ENCODE measurements at places on chromosomes 12 and 14.

GRCh38 chr12:78146365-78146772 is 315.7 kb downstream of the NAV3 start:
- no peak for DNase-seq

DNA sequence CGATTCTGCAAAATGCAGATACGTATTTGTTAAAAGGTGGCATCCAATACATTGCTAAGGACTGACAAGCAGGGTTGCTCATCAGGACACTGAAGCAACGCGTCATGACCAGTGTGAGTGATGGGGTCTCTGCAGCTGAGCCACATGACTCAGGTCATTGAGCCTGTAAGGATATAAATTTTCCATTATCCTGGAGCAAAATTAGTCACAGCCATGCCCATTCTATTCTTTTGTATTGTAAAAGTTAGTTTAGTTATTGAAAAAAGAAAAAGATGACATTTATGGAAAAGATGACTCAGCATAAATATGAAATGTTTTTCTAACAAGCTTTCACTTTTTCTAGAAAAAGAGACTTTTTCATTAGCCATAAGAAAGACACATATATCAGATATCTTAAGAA is 268.0 kb upstream of the TMEM132C start:
- DNase-seq: no peak

DNA sequence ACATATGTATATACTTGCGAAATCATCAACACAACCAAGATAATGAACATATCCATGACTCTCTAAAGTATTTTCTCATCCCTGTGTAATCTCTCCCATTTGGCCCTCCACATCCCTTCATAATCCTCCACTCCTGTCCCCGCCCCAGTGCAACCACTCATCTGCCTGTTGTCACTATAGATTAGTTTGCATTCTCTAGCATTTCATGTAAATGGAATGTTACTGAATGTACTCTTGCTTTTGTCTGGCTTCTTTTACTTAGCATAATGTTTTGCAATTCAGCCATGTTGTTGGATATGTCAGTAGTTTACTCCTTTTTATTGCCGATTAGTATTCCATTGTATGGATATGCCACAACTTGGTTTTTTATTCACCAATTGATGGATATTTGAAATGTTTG is 99.1 kb downstream of the BICD1 start:
- no peak for DNase-seq

DNA sequence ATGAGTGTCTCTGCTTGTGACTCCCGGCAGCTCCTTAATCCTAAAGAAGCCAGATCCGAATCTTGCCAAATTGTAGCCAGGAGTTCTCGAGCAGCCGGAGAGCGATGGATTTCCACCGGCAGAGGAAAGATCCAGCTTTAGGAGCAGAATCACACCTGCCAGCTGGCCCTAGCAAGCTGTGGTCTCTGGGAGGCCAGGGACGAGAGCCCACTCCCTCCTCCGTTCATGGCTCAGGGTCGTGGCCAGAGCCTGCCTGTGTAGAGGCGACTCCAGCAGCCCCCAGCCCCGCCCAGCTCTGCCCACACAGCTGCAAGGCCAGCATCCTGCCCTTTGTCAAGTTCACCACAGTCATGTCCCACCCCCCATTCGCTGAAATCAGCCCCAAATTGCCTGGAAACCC is 121.0 kb downstream of the SCARB1 start:
- no peak for DNase-seq

- no peak for DNase-seq
Observed at GRCh38 chr14:51157012-51157411, 62.1 kb upstream of the TRIM9 start.

DNA sequence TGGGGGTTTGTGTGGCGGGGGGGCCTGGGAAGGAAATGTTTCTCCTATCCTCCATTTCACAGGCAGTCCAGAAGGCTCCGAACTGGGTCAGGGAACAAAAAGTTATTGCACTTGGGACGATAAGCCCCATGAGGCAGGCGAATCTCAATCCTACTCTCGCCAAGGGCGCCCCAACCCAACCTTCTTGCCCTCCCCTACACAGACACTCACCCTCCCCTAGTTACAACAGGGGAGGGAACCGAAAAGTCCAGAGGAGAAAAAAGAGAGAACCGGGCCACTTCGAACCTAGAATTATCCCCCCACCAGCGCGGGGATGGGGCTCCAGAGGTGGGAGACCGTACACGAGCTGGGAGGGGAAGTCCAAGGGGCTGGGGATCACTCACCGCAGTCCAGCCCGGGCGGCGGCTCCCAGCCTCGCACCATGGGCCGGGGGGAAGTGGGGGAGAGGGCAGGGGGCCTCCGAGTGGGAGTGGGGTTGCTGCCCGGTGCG is 357 bp downstream of the HOMEZ start:
- DNase-seq: no peak

GRCh38 chr14:59377491-59377890 is 87.7 kb downstream of the GPR135 start:
- DNase-seq: no peak

DNA sequence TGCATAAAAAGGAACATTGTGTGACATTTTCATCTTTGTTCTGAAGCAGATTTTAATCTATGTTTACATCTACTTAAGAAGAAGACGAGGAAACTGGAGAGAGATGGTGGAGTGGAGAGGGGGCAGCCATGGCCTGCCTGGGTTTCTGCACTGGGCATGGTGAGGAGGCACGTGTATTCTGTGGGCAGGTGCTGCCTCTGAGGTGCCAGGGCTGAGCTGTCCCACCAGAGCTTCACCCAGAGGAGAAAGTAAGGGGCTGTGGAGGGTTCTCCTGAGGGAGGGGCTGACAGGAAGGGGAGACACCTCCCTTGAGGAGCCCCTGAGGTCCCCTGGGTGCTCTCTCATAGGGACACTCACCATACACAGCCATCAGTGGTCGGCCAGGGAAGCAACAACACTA is 372.4 kb upstream of the OR4E1 start:
- DNase-seq: no peak

DNA sequence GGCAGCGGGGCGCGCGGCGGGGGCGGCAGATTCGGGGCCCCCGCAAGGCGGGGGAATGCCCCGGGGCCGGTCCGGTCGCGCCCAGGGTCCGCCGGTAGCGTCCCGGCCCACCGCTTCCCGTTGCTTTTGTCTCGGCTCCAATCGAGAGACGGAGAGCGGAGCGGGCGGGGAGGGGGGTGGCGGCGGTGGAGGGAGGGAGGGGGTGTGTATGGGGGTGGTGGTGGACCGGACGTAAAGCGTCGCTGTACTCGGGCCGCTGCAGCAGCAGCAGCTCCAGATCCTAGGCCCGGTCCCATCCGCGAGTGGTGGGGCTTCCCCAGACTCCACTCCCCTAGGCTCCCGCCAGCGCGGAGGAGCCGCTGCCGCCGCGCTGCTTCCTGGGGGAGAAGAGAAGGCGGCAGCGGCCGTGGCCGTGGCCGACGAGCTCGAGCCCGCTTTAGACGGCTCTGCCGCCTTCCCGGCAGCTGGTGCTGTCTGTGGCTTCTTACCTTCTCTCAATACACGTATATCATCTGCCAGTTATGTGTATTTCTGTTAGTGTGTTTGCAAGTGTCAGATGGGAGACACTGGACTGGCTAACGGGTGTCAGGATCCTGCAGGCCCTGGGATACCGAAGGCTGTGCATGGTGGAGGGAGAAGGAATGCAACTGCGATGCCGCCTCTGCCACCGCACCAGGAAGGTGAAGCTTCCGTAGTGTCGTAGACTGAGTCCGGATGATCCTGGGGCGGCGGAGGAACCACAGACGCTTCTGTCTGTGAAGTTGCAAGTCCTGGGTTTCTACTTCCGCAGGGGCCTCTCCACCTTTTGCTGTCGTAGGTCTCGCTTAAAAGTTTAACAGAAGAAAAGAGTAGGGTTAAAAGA is 508 bp downstream of the CNOT2 start:
- peak; percentile 40 for DNase-seq

DNA sequence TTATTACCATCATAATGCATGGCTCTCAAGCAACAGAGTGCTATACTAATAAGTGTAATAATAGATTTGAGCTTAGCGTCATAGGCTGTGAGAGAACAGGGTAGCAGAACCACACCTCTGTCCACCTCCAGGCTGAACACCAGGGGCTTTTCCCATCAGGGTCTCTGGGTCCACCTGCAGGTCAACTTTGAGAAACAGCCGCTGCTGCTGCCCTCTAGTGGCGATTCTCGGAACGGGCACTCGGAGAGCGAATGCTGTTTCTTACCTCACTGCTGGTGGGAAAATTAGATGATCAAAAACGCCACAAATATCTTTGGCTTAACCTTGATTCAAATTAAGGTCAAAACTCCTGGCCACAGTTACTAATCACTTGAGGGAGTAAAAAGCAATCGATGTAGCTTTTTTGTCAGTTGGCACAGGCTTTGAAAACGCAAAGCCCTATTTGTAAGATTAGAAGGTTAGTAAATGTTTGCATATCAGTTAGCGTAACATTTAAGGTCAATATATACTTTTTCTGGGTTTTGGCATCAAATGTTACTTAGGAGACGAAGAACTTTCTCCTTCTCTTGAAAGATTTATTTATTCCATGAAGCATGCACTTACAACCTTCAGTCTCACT is 127.9 kb upstream of the TMEM132D start:
- DNase-seq: peak; percentile 38

DNA sequence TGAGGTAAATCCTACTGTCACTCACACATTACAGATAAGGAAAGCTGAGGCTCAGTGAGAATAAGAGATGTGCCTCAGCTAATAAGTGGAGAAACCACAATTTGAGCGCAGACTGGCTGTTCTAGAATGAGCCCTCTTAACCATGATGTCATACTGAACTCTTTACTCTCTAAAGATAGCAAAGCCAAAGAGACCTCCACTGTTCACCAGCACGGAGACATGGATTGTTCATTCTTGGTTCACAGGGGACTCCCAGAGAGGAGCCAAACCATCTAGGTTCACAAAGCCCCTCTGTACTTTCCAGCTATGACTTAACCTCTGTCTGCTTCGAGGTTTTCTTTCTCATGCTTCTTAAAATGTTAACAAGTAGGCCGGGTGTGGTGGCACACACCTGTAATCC is 32.7 kb upstream of the YARS2 start:
- DNase-seq: no peak

DNA sequence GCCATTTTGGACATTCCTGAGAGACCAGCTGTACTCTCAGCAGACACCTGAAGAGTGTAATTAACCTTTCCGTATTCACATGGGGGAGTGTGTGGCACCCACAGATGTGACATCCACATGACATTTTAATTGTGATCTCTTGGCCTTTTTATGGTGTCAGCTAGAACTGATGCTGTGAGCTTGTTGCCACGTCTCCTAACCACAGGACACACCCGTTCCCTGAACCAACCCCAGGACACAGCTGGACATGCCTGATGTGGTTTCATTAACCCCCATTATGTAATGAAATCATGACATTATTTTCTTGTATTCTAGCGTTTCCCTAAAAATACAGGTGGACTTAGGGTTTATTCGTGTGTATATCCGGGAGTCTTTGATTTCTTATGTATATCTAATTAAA is 1036.1 kb downstream of the TMEM121 start:
- no peak for DNase-seq

GRCh38 chr12:20489645-20490044 is 121.3 kb downstream of the PDE3A start:
- DNase-seq: no peak

DNA sequence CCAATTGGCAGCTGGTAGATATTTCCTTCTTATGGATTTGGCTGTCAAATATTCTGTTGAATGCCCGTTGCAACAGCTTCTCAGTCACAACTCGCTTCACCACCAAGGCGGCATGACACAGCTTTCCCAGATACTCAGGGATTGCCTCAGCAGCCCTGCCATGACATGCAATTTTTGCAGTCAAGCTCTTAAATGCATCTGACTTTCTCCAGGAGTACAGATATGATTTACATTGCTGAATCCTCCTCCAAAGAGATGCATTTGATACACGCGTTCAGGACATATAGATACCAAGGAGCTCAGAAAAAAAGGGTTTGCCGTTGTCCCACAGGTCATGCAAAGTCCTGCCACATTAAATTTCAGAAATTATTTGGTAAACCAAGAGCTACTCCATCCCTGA is 6.5 kb downstream of the KRT5 start:
- DNase-seq: no peak

- no peak for DNase-seq
Observed at GRCh38 chr12:97257726-97258125, 204.9 kb upstream of the RMST start.

DNA sequence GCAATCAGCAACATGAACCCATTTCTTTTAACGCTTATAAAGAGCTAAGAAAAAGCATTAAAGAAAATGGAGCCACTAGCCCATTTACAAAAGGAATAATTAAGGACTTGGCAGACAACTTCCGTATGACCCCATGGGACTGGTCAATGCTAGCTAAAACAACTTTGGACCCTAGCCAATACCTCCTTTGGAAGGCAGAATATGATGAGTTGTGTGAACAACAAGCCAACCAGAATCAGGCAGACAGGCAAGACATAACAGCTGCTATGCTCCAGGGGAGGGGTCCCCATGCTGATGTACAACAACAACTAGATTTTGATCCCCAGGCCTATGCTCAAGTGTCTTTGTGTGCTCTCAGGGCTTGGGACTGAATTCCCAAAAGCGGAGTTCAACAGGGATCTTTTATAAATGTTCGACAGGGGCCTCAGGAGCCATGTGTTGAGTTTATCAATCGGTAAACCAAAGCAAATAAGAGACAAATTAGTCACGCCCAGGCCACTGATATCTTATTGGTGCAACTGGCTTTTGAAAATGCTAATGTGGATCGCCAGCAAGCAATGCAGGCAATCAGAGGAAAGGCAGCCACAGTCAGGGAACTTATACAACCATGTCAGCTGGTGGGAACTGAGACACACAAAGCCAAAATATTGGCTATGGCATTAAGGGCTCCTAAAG is 254.4 kb upstream of the DIO2 start:
- DNase-seq: no peak

DNA sequence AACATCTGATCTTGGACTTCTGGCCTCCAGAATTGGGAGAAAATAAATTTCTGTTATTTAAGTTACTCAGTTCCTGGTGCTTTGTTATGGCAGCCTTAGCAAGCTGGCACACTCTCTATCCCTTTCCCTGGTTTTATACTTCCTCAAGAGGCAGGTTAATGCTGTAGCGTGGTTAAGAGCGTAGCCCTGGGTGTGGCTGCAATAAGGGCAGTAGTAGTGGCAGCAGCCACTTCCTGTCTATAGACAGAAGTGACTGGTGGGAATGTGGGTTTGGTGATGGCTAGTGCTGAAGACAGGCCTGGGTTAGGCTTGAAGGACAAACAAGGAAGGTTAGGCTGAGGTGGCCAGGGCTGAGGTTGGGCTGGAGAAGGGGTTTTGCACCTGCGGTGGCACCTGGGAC is 3.6 kb upstream of the LGALS3 start:
- no peak for DNase-seq

DNA sequence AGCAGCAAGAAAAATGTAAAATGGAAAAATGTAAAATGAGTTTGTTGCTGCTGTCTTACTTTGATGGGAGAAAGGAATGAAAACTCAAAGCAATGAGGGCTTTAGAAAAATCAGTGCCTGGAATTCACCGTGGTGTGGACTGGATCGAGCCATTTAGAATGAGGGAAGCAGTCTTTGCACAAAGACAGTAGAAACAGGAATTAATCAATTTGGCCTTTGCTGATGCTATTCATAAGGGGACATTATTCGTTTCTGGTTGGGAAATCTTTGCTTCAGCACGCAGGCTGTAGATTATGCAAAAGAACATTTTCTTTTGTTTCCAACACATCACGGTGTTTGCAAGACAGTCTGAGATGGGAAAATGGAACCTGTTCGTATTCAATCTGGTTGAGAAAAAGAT is 6.9 kb upstream of the TUNAR start:
- no peak for DNase-seq
